Fibroblast of villous mesenchyme (primary cell): ENCODE measurements at places on chromosomes 4 and X. TPM values are rescaled to one million over a fixed set of nuclear protein-coding genes. Genes with fewer than 3 reads are reported as not detected.
A peak's percentile ranks its signal among the peaks of the same experiment; 100 is the strongest.

GRCh38 chr4:4407299-4408131, 20.6 kb downstream of the NSG1 start:
- no peak for DNase-seq

DNA sequence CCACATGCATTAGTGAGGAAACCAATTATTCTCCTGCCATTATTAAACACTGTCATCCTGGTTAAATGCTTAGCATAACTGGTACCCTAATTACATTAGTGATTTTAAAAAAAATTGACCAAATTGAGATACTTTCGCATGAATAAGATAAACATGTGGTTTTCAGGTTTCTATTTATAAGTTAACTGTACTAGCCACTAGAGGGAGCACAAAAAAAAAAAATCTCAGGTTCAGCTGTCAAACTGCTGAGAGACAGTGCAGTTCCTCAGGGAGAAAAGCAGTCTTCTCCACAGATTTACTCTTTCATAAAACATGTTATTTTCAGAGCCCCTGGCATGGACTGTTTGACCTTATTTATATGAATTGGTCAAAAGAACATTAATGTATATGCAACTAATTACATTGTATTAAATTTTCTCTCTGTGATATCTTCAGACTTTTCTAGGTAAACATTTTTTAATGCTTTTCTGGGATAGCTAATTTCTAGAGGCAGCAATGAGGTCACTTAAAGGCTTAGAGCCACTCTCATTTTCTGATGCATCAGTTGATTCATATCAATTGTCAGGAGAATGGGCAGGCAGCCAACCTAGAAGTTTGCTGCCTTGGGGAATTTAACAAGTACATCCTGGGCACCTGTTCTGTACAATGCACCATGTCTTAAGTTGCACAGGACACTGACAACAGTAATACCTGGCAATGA, 167.5 kb downstream of the CDS1 start:
- peak; percentile 76 for DNase-seq

DNA sequence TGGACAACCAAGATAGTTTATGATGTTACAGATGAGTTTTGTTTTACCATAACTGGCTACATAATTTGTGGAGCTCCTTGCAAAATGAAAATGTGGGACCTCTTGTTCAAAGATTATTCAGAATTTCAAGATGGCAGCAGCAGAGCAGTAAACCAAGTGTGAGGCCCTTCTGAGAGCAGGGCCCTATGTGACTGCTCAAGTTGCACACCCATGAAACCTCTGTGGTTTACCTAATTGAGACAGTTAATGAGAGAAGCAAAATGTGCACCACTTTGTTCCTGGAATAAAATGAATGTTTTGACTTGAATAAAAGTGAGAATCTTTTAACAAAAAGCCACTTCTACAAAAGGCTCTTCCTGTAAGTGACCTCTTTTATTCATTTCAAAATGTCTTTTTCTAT, 519.2 kb downstream of the RPA4 start:
- no peak for DNase-seq

- no peak for DNase-seq
Observed at GRCh38 chr4:8517946-8518345, 62.2 kb upstream of the GPR78 start.

- DNase-seq = peak; percentile 37
Observed at GRCh38 chr4:111883557-111883999, 261.7 kb upstream of the FAM241A start.

DNA sequence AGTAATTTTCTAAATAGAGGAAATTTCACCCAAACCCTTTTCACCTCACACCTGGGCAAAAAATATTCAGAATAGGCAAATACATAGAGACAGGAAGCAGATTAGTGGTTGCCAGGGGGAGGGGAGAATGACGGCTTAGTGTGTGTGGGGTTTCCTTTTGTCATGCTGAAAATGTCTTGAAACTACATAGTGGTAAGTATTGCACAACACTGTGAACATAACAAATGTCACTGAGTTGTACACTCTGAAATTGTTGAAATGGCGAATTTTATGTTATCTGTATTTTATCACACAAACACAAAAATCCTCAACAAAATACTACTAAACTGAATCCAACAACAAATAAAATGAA, 60.7 kb upstream of the PLAC1 start:
- peak; percentile 61 for DNase-seq

DNA sequence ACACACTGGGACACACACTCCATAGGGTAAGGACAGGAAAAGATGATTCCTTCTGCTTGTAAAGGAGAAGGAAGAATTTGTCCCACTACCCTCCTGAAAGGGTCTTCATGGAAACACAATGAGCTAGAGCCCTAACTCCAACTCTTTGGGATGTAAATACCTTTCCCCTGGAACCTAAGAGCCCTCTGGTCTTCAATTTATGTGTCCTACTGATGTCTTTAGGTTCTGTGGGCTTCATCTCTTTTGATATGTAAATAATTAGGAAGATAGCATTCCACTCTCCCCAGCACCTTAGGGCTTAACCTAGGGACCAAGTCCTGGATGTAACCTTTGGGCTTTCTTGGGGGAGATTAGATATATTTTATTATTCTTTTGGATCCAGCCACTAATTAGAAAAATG, 38.3 kb downstream of the PF4 start:
- no peak for DNase-seq

GRCh38 chr4:16765546-16765945, 132.9 kb downstream of the LDB2 start:
- no peak for DNase-seq

DNA sequence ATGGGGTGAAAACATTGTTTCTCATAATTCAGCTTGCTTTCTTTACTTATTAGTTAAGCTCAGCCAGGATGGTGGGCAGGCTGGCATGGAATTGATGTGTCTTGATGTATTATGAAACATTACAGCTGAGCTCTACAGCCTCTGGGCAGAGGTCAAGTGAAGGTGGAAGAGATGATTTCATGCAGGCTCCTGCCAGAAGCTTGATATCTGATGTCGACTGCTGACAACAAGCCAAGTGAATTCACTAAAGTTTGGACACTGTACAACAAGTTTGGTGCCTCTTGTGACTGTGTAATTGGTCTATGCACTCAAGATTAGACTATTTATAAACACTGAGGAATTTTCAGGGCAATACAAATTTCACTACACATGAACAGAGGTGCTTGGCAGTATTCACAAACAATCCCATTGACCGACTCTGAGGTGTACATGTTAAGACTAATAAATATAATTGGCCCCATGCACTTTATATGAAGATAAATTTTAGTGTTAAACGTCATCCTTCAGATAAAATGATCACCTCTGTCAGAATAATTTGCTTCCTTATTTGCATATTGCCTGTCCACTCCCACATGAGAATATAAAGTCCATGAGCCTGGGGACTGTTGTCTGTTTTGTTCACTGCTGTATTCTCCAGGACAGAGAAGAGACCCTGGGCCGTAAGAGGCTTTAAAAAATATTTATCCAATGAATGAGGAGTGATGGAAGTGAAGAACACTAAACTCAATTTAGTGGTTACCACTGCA, 612.2 kb downstream of the IQCM start:
- no peak for DNase-seq

The FAM199X gene
- total RNA-seq = 25.1 and 35.8 TPM in 2 replicates

The MAGEB2 gene
- total RNA-seq = 2.6 TPM in 1 of 2 replicates, not detected in the other

The ADH1B gene
- total RNA-seq = 0.32 and 0.43 TPM in 2 replicates

The CDS1 gene
- total RNA-seq = under 0.01 TPM in 2 replicates

The SPIN4 gene
- total RNA-seq = 3.9 and 5.6 TPM in 2 replicates

The RHOXF1 gene
- total RNA-seq = not detected in 2 replicates

The UCP1 gene
- total RNA-seq = not detected in 2 replicates
